ENCODE measurements at places on chromosomes 6 and 20.
A peak's percentile ranks its signal among the peaks of the same experiment; 100 is the strongest.

- H3K36me3 ChIP-seq, result peaks cover 21% of the 10 kb centered on the region
- no peaks in the 10 kb centered on the region for H3K27me3 ChIP-seq
- no peak overlapping the region for H3K4me3 ChIP-seq
- H3K4me1 ChIP-seq, result peaks cover 4% of the 10 kb centered on the region
These were observed 14.8 kb downstream of the C20orf96 start for GRCh38 chr20:275791-276190.

DNA sequence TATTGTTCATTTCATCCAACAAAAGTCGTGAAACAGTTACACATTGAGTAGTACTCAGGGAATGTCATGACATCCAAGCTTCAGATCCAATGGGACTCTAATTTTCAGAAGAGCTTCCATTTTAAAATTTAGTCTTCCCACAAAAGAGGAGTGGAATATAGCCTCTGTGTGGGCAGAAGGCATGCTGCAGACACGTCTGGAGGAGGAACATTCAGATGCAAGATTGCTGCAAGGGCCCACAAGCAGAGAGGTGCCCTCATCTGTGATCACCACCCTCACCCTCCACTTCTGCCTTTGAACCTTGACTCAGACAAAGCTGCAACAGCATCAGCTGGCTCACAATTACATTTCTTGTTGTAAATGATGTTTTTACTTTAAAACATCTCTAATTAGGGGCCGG, 29.9 kb downstream of the NRN1 start:
- H3K4me3 ChIP-seq, result no peak overlapping the region
- H3K4me1 ChIP-seq, result no peaks in the 10 kb centered on the region
- no peaks in the 10 kb centered on the region for H3K27me3 ChIP-seq
- H3K36me3 ChIP-seq, result no peaks in the 10 kb centered on the region
- H3K27ac ChIP-seq, result no peak overlapping the region
- DNase-seq, result no peak

GRCh38 chr6:114151064-114151690, 180.2 kb upstream of the HDAC2 start:
- no peak for DNase-seq
- H3K36me3 ChIP-seq, result no peaks in the 10 kb centered on the region
- no peak overlapping the region for H3K4me3 ChIP-seq
- 0 out of 2 replicates have a peak, but pooled peaks cover 6% of the 10 kb centered on the region for H3K4me1 ChIP-seq
- no peaks in the 10 kb centered on the region for H3K27me3 ChIP-seq

DNA sequence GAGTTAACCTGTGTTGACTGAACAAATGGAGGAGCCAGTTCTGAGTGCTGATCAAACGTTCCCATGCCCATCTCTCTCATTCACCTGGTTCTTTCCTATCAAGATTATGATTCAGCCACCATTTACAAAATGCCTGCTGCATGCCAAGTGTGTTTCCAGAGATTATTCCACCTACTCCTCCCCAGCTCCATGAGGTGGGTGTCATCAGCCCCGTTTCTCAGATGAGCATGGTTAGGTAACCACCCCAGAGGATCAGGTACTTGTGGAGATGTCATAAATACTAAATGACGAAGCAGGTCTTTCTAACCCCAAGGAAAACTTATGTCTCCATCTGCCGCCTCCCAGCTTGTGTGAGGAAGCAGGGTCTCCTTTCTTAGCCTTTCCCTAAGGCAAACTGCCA, 2.1 kb downstream of the BANF2 start:
- no peaks in the 10 kb centered on the region for H3K4me1 ChIP-seq
- no peaks in the 10 kb centered on the region for H3K27me3 ChIP-seq
- H3K4me3 ChIP-seq, result no peak overlapping the region
- no peak overlapping the region for H3K27ac ChIP-seq

GRCh38 chr20:4769328-4769727, 47.6 kb downstream of the PRND start:
- H3K4me3 ChIP-seq, result no peak overlapping the region
- H3K4me1 ChIP-seq, result no peaks in the 10 kb centered on the region
- H3K27ac ChIP-seq, result no peak overlapping the region
- DNase-seq, result no peak

DNA sequence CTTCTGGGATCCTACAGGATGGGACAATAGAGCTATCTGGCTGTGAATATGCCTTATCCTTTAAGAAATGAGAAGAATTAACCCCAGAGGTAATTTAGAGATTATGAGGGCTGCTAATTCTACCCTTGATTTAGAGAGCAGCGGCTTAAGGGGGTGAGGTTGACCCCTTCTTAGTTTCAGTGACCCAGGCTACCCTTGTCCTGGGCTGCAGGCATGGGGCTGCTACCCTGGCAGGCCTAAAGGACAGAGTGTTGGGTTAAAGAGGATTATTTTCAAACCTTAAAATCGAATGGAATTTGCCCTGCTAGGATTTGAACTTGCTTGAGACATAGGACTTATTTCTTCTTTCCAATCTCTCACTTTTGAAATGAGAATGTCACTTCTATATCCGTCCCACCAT, 1343.4 kb downstream of the HACE1 start:
- H3K36me3 ChIP-seq, result no peaks in the 10 kb centered on the region
- H3K27ac ChIP-seq, result no peak overlapping the region
- no peaks in the 10 kb centered on the region for H3K27me3 ChIP-seq
- no peak for DNase-seq
- no peaks in the 10 kb centered on the region for H3K4me1 ChIP-seq

- H3K27me3 ChIP-seq, result no peaks in the 10 kb centered on the region
- DNase-seq, result no peak
- no peaks in the 10 kb centered on the region for H3K36me3 ChIP-seq
- no peak overlapping the region for H3K27ac ChIP-seq
These were observed 160.7 kb downstream of the UST start for GRCh38 chr6:148907573-148907972.

- no peaks in the 10 kb centered on the region for H3K27me3 ChIP-seq
- peak; percentile 3 for DNase-seq
- H3K4me1 ChIP-seq, result no peaks in the 10 kb centered on the region
- H3K27ac ChIP-seq, result no peak overlapping the region
These were observed 209.0 kb downstream of the SYNE1 start for GRCh38 chr6:152428126-152428525.

DNA sequence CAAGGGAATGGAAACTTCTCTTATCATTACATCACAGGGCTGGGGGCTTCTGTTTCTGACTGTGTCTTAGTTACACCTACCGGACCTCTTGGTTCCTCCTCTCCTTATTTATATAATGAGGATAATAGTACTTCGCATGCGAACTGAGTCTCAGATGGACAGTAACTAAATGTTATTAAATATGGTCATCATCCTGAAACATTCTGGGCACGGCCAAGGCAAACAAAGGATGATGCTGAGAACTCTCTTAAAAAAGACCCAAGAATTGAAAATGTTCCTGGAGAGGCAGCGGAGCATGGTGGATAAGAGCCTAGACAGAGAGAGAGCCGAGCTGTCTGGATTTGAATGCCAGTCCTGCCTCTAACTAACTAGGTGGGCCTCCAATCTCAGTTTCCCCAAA, 119.8 kb upstream of the SASH1 start:
- no peaks in the 10 kb centered on the region for H3K27me3 ChIP-seq
- no peak overlapping the region for H3K27ac ChIP-seq
- no peak overlapping the region for H3K4me3 ChIP-seq
- H3K4me1 ChIP-seq, result peaks cover 4% of the 10 kb centered on the region
- H3K36me3 ChIP-seq, result no peaks in the 10 kb centered on the region
- DNase-seq, result no peak
